ENCODE measurements at places on chromosomes 1 and 21.

DNA sequence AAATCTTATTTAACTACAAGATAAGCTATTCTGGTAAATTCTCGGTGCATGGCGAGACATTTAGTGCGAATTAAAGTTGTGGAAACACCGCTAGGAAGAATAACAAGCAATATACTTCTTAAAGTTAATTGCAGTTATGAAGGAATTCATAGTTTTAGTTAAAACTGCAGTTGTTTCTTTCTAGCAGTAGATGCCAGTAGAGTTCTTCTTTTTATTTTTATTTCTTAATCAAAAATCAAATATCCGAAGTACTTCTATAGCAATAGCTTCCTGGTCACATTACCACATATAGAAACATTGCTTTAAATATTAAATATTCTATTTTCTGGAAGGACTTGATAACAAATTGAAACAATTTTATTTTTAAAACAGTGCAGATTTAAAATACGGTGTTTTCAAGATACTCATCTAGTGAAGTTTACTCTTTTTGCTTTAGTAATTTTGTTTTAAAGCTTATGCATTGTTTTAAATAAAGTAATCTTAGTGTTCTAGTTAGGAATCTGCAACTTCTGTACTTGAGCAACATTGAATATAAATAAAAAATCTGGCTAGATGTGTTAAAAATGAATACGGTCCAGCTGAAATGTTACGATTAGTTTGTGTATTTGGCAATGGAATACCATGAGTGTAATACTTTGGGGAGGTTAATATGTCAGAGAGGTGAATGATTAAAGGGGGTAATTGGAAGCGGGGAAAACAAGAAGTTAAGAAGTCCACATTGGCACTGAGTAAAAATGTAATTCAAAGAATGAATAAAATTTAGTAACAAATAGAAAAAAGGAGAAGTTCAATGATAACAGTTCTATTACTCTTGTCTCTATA lies 2.7 kb upstream of the PRKACB start:
- DNase-seq, result peak; percentile 40

GRCh38 chr1:225580238-225581099 lies 72.5 kb downstream of the ENAH start:
- peak; percentile 74 for DNase-seq

- no peak for DNase-seq
Measured at GRCh38 chr1:25519624-25520023, 23.8 kb upstream of the LDLRAP1 start.

GRCh38 chr21:14850394-14850793 lies 214.4 kb downstream of the NRIP1 start:
- DNase-seq, result no peak

DNA sequence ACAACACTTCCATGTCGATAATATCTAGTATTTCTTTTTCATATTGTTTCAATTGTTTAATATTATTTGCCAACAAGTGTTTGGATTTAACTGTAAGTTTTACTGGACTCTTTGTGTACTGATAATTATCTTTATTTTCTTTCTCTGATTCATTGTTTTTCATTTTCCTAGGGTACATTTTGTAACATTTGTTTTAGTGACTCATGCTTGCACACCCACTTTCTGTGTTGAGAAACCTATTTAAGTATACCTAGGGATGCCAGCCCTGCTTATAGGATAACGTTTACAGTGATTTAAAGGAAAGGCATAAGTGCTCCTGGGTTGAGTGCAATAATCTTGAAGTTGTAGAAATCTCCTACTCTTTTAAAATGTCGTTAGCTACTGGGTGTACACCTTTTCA lies 1386.0 kb upstream of the ADGRL4 start:
- DNase-seq, result no peak

GRCh38 chr1:242811092-242811840 lies 286.8 kb upstream of the PLD5 start:
- DNase-seq, result no peak

GRCh38 chr1:236002572-236002971 lies 62.3 kb downstream of the NID1 start:
- no peak for DNase-seq

DNA sequence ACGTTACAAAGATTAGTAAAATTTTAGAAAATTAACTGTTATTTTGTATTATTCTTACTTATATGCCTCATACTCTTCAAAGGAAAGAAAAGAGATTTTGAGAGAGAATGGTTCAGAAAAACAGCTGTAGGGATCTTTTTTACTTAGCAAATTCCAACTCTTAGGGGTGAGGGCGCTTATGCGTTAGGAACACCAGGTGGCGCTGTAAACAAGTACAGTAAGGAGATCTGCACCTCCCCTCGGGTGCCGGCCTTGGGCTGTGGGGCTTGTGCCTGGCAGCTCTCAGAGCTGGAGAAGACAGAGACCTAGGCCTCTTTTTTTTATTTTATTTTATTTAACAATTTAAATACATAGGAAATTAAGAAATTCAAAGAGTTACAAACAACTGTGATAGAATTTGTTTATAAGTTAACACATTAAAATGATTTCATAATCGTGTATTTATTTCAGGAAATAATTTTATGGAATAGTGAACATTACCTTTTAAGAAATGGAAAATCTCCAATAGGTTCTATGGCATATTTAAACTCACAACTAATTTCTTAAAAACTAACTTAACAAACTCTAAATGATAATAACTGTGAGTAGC lies 32.6 kb downstream of the UTP25 start:
- DNase-seq, result peak; percentile 96

DNA sequence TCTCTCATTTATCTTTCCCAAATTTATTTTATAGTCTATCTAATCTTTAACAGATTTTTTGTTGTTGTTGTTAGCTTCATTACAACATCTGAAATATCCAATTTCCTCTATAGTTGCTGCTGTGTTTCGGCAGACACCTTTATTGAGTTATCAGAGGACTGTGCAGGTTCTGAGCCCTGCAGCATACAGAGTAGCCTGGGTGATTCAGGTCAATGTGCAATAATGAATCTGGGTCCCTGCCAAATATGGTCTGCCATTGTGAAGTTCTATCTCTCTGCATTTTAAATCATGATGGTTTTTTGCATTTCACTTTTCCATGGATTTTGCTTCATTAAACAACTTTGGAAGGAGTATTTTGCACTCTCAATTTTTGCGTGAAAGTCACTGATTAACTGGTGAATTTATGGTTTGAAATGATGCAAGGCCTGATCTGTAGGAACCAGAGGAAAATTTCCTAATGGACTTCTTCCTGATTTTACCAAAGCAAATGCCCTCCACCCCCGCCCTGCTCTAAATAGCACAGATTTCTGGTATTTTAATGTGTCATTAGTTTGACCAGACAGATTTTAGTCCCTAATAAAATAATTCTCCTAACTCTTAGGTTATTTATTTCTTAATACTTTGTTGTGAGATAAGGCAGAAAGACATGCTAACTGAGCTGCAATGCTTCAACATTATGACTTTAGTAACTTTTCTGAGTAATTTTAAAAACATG lies 402.3 kb downstream of the PTBP2 start:
- no peak for DNase-seq

GRCh38 chr21:45073301-45074047 lies 906 bp upstream of the ADARB1 start:
- DNase-seq, result no peak

GRCh38 chr21:16258844-16259611 lies 529.2 kb downstream of the USP25 start:
- no peak for DNase-seq

- peak; percentile 61 for DNase-seq
Measured at GRCh38 chr1:85135392-85135798, 65.4 kb downstream of the SYDE2 start.

GRCh38 chr1:25217598-25218232 lies 14.6 kb downstream of the SYF2 start:
- no peak for DNase-seq

- DNase-seq, result no peak
Measured at GRCh38 chr1:220325306-220325995, 53.2 kb upstream of the RAB3GAP2 start.

DNA sequence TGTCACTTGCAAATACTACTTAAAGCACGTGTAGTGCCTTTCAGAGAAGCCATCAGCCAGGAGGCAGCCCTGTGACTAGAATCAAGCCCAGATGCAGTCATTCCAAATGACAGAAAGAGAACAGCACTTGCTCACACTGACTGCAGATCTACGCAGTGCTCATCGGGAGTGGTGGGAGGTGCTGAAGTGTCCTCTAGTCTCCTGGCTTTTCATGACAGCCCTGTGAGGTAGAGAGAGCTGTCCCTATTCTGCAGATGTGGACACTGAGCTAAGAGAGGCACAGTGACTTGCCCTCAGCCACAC lies 62.3 kb upstream of the EDN2 start:
- DNase-seq, result no peak

DNA sequence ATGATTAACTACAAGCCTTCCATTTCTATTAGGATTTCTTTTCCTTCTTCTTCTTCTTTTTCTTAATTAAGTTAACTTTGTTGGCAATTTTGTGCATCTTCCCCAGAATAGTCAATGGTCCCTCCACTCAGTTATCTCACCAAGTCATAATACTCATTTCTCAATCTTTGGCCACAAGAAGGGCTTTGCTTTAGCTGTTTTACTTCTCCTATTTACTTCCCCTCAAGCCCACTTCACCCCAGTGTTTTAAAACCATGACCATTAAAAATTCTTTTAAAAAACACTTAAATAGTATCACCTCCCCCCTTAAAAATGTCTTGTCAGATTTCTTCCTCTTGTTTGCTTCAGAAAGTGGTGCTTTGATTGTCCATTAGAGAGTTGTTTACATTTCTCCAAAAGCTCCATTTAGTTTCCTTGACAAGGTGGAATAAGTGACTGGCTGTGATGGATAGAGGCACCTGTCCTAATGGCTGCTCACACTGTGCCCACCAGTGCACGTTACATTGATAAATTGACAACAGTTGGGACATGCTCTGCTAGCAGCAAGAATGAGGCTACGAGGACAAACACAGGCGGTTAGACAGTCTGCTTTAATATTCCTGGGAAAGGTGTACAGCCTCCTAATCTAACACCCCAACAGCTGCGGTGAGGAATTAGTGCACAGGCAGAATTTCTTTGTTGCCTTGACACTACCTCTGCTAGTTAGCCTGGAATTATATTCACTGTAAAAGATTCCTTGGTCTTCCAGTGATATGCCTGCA lies 354.7 kb downstream of the LMO4 start:
- no peak for DNase-seq

DNA sequence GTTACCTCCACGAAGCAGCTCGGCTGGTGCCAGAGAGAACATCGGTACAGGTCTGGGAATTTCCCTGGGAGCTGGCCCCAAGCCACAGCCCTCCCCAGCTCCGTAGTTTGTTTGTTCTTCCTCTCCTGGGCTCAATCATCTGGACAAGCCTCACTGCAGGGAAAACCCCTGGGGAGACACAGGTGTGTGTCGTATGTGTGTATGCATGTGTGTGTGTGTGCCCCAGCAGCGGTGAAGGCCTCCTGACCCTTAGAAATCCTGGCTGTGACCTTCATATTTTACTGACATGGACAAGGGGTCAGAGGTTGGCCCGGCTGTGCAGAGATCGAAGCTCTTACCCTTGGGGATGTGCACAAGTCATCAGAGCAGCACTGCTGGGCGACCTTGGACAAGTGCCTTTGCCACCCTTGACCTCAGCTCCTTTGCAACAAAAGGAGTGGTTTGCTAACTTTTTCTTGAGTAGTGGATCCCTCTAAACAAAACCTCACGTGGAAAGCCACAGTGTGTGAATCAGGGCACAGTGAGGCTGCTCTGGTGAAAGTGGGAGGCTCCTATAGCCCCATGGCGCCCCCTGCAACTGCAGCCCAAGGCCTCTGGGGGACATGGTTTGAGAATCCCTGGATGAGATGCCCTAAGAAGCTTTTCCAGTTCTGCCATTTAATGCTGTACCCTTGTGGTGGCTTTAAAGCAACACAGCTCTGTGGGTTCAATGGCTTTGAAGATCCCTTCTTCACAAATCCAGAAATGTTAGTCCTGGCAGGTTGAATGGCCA lies 12.3 kb upstream of the IL22RA1 start:
- DNase-seq, result no peak

DNA sequence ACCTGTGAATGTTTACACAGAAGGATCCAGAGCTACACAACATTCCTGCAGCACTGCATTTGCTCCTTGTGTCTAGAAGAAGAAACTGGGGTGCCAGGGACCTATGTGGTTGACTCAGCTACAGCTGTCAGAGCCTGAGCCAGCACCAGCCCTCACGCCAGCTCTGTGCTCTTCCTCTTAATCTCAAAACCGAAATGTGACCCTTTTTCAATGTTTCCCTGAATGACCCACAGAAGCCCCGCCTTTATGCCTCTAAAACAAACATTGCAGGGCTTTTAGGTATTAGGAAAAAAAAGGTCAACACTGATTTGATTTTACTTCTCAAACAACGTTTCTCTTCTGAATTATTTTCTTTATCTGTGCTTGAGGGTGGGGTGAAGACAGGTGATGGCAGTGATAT lies 260.5 kb downstream of the DYRK1A start:
- no peak for DNase-seq

- peak; percentile 32 for DNase-seq
Measured at GRCh38 chr1:182080955-182081582, 19.6 kb upstream of the ZNF648 start.

DNA sequence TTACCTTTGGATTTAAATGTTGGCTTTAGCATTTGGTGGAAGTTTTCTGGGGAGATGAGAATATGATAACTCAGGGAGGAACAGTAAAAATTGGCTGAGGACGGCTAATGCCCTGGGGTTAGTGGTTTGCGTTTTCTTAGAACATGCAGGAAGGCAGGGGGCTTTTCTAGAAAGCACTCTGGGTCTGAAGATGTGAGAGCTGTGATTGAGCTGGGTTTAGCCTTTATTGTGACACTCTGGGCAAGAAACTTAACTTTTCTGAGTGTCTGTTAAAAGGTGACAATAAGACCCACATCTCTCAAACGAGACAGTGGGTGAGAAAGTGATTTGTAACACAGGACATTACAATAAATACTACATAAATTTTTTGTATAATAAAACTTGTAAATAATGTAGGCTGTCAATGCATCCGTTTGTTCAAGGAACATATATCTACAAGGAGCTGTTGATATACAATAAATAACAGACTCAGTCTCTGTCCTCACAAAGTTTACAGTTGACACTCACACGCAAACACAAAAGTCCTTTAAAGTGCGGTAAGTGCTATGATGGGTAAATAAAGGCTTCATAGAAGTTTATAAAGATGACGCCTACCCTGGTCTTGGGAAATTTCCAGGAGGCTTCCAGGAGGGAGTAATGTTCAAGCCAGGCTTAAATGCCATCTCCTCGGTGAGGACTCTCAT lies 49.5 kb upstream of the MRPS6 start:
- DNase-seq, result no peak

- peak; percentile 74 for DNase-seq
Measured at GRCh38 chr1:54121482-54122134, 31.2 kb downstream of the CDCP2 start.

DNA sequence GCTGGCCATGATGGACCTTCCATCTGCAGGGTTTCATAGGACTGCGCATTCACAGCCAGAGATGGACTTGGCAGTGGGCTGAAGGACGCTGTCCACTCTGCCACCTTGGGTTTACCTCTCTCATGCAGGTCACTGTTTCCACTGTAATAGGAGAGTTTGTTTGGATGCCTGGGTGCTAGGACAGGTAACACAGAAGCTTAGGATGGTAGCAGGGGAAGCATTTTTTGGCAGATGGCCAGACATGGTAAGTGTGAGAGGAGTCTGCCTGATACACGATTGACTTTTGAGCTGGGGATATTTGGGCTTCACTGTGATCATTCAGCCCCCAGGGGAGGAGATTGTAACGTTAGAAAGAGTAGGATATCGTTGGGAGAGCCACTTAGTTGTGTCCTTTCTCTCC lies 11.8 kb downstream of the PSEN2 start:
- no peak for DNase-seq

Measured in NCI-H1694 treated with DMSO at 0.1 percent for 48 hours (cell line).